ENCODE measurements at places on chromosomes 12 and 14.
A peak's percentile ranks its signal among the peaks of the same experiment; 100 is the strongest.

- DNase-seq: no peak
These were observed 100.2 kb downstream of the BBS10 start for GRCh38 chr12:76247992-76248391.

DNA sequence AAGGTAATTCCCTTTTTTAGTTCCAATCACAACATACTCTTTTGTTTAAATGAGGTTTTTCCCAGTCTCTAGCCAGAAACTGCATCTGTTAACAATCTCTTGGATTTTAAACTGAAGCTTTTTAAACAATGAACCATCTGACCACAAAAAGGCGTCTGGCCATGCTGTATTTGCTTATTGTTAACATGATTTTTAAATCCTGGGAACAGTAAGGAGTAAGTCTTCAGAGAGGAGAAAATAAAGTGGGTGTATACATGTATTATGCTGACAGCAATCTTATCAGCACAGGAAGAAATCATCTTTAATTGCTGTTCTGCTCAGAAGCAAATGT lies 106.2 kb downstream of the DAAM1 start:
- no peak for DNase-seq

- DNase-seq: no peak
These were observed 6.6 kb downstream of the CACNA2D4 start for GRCh38 chr12:1911598-1912575.

DNA sequence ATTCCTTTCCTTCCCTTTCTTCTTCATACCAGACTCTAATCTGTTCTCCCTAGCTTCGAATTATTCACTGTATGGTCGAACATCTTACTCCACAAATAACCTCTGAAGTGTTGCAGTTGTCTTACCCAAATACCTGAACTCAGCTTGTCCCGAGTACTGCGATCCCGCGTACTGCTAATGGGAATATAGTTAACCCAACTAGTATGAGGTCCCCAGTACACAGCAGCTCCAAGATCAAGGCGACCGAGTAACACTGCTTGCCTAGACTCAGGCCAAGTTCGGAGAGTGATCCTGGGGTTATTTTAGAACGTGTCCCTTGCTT lies 462 bp upstream of the ETNK1 start:
- DNase-seq: no peak

GRCh38 chr12:121673013-121673511 lies 3.6 kb upstream of the MORN3 start:
- peak; percentile 81 for DNase-seq

- DNase-seq: no peak
These were observed 2.8 kb upstream of the AAAS start for GRCh38 chr12:53324113-53324778.

- DNase-seq: no peak
These were observed 11.3 kb downstream of the SYNE3 start for GRCh38 chr14:95505030-95505589.

- DNase-seq: no peak
These were observed 6.4 kb upstream of the GPHN start for GRCh38 chr14:66501592-66501991.

- DNase-seq: no peak
These were observed 5.7 kb downstream of the CACNA2D4 start for GRCh38 chr12:1912580-1913376.

- no peak for DNase-seq
These were observed 5.0 kb downstream of the SLC25A21 start for GRCh38 chr14:37167151-37168047.

GRCh38 chr12:40123496-40123895 lies 17.6 kb upstream of the SLC2A13 start:
- DNase-seq: no peak

GRCh38 chr12:87667378-87667777 lies 361.8 kb downstream of the C12orf50 start:
- DNase-seq: no peak
